ENCODE measurements at places on chromosomes 13 and 19.

DNA sequence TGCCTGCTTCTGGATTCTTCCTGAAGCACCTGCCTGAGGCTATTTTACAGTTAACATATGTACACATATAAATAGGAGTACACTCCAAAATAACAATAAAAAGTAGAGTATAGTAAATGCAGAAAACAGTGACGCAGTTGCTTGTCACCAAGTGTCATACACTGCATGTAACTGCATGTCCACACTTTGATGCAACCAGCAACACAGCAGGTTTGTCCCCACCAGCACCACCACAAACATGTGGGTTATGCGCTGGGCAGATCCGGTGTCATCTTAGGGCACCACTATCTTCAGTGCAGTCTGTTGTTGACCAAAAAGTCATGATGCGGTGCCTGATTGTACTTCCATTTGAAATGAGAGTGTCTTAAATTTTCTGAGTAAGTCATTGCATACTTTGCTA, 51.3 kb downstream of the COL4A2 start:
- no peak overlapping the region for H3K4me3 ChIP-seq
- no peaks in the 10 kb centered on the region for H3K4me1 ChIP-seq
- no peaks in the 10 kb centered on the region for H3K36me3 ChIP-seq
- no peak overlapping the region for H3K27ac ChIP-seq
- no peak for DNase-seq

GRCh38 chr13:76738616-76739015, 147.6 kb downstream of the KCTD12 start:
- no peaks in the 10 kb centered on the region for H3K36me3 ChIP-seq
- no peaks in the 10 kb centered on the region for H3K4me1 ChIP-seq
- DNase-seq = no peak
- H3K27ac ChIP-seq = no peak overlapping the region
- H3K4me3 ChIP-seq = no peak overlapping the region
- H3K27me3 ChIP-seq = no peaks in the 10 kb centered on the region

- DNase-seq = no peak
- no peak overlapping the region for H3K27ac ChIP-seq
- no peaks in the 10 kb centered on the region for H3K36me3 ChIP-seq
- H3K4me3 ChIP-seq = no peak overlapping the region
These were observed 41.5 kb upstream of the MEDAG start for GRCh38 chr13:30864433-30865122.

DNA sequence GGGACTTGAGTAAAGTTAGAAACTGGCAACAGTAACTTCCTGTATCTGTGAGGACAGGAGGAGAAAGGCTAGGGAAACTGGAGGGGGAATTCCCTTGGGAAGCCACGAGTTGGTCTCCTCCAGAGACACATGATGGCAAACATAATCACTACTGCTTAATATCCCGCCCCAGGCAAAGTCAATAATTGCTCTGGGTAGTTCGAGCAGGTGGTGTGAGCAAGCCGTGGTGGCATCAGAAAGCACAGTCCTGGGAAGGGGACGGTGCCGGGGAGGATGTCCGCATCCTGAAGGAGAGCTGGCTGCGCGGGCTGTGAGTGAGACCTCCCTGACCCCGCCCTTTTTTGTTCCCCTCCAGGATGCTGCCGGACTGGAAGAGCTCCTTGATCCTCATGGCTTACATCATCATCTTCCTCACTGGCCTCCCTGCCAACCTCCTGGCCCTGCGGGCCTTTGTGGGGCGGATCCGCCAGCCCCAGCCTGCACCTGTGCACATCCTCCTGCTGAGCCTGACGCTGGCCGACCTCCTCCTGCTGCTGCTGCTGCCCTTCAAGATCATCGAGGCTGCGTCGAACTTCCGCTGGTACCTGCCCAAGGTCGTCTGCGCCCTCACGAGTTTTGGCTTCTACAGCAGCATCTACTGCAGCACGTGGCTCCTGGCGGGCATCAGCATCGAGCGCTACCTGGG, 1.4 kb downstream of the FFAR2 start:
- H3K27me3 ChIP-seq = peaks cover 2% of the 10 kb centered on the region
- no peak overlapping the region for H3K4me3 ChIP-seq
- no peak overlapping the region for H3K27ac ChIP-seq
- H3K36me3 ChIP-seq = no peaks in the 10 kb centered on the region

DNA sequence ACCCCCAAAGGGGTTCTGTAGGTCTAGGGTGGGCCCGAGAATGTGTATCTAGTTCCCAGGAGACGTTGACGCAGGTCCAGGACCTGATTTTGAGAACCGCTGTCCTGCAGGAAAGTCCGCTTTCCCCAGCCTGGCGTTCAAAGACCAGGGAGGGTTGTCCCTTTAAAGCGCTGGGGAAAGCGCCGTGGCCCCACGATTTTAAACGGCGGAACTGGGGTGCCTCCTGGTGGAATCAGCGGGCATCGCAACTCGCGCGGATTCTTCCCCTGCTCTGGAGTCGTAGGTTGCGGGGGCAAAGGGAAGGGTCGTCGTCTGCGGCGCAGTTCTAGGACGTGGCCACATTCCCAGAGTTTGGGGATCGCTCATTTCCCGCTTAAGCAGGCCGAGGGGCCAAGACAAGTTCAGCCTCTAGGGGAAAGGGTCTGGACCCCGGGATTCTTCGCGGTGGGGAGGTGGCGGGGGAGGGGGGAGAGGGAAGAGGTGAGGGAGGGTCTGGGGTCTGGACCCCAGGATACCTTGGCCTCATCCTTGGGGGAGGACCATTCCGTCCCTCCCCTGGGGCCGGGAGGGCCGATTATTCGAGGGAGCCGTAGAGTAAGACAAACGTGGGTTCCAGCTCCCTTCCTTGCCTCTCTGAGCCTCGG, 7.7 kb downstream of the PNMA8B start:
- H3K4me3 ChIP-seq = no peak overlapping the region
- no peaks in the 10 kb centered on the region for H3K36me3 ChIP-seq
- H3K4me1 ChIP-seq = peaks cover 24% of the 10 kb centered on the region
- H3K27ac ChIP-seq = no peak overlapping the region

- H3K4me3 ChIP-seq = no peak overlapping the region
- no peaks in the 10 kb centered on the region for H3K27me3 ChIP-seq
- no peaks in the 10 kb centered on the region for H3K36me3 ChIP-seq
- no peak overlapping the region for H3K27ac ChIP-seq
These were observed 63.9 kb downstream of the POSTN start for GRCh38 chr13:37534676-37535075.

DNA sequence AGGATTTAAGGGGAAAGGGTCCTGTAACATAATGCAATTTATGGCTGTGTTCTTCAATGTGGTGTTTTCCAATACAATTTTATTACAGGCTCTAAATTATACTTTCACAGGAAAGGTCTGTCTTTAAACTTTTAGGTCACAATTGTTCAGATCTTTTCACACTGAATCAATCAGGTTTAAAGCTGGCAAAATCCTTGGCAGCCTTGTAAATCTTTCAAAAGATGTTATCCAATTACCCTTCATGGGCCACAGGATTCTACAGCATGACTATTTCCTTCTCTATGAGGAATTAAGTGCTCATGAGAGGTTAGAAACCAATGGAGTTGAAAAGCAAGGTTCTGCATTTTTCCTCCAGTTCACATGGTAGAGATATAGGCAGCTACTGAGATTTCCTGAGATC, 211.5 kb upstream of the MIR17HG start:
- H3K27me3 ChIP-seq = no peaks in the 10 kb centered on the region
- DNase-seq = no peak
- no peak overlapping the region for H3K4me3 ChIP-seq
- H3K36me3 ChIP-seq = no peaks in the 10 kb centered on the region
- H3K4me1 ChIP-seq = no peaks in the 10 kb centered on the region
- no peak overlapping the region for H3K27ac ChIP-seq

DNA sequence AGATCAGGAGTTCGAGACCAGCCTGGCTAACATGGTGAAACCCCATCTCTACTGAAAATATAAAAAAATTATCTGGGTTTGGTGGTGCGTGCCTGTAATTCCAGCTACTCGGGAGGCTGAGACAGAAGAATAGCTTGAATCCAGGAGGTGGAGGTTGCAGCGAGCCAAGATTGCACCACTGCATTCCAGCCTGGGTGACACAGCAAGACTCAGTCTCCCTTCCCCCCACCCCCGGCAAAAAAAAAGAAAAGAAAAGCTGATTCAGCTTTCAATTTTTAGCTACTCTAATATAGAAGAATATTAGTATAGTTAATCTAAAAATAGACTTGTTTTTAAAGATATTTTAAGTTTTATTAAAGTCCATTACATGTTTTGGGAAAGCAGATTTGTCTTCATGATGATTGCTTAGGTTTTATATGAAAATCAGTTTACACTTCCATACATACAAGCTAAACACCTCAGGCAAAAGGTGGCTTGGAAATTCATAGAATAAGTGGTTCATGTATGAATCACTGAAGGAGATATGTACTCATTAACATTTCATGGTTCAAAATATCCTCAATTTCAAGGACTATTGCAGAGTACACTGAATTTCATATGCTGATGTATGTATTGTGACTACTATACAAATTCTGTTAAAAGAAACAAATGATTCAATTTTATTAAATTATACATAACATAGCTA, 165.2 kb downstream of the TDRD3 start:
- no peaks in the 10 kb centered on the region for H3K27me3 ChIP-seq
- H3K4me1 ChIP-seq = no peaks in the 10 kb centered on the region
- no peak overlapping the region for H3K27ac ChIP-seq
- peaks cover 10% of the 10 kb centered on the region for H3K36me3 ChIP-seq
- no peak overlapping the region for H3K4me3 ChIP-seq

DNA sequence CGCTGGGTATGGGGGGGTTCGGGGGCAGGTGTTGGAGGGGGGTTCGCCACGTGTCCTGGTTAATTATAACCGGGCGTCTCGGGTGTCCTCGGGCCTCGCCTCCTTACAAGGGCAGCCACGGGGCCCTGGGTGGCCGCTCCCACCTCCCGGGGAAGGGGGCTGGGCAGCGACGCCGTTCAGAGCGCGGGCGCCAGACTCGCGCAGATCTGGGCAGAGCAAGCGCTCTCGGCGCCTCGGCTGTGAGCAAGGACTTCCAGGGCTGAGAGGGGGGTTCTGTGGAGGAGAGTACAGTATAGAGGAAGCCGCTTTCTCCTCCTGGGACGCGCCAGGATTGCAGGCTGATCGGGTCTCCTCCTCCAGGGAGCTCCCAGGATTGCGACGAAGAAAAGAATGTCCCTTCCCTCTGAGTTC, 1.0 kb upstream of the CKM start:
- H3K36me3 ChIP-seq = no peaks in the 10 kb centered on the region
- H3K4me1 ChIP-seq = peaks cover 2% of the 10 kb centered on the region
- no peak overlapping the region for H3K27ac ChIP-seq
- no peak for DNase-seq

GRCh38 chr19:17205237-17206140, 9.7 kb upstream of the USE1 start:
- H3K4me1 ChIP-seq = peaks cover 15% of the 10 kb centered on the region
- peaks cover 71% of the 10 kb centered on the region for H3K36me3 ChIP-seq
- no peak overlapping the region for H3K4me3 ChIP-seq
- H3K27ac ChIP-seq = no peak overlapping the region

DNA sequence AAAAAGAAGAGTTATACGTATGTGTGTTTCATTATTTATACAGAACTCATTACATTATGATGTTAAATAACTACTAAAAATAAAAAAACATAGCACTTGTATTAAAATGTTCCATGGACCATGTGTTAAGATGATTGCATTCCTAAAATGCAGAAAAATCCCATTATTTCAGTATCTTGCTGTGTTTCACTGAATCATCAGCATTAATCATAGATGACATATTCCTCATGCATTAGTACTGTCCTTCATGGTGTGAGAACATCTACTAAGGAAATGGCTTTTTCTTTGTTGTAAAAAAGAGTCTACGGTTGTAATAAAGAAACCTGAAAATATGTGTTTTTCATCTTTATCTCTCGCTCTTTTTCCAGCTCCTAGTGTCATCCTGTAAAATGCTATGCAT, 416.5 kb downstream of the FGF14 start:
- no peaks in the 10 kb centered on the region for H3K27me3 ChIP-seq
- H3K4me1 ChIP-seq = no peaks in the 10 kb centered on the region
- no peak overlapping the region for H3K4me3 ChIP-seq
- H3K36me3 ChIP-seq = no peaks in the 10 kb centered on the region
- DNase-seq = no peak
- H3K27ac ChIP-seq = no peak overlapping the region

DNA sequence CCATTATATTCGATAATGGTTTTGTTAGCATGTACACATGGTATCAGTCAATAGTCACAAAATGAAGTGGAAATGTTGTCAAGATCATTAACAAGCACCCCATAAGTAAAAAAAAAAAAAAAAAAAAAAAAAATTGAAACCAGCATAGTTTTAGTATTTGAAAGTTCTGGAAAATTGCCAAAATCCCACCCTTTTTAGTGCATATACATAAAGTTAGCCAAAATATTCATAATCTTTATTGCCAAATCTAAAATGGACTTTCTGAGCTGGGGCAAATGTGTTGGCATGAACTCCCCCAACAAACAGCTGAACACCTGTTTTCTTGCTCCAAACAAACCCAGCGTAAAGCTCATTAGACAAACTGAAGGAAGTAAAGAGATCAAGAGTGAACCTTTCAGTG, 73.9 kb downstream of the MZT1 start:
- H3K27me3 ChIP-seq = peaks cover 12% of the 10 kb centered on the region
- H3K27ac ChIP-seq = no peak overlapping the region
- no peak overlapping the region for H3K4me3 ChIP-seq
- DNase-seq = no peak
- H3K36me3 ChIP-seq = no peaks in the 10 kb centered on the region

DNA sequence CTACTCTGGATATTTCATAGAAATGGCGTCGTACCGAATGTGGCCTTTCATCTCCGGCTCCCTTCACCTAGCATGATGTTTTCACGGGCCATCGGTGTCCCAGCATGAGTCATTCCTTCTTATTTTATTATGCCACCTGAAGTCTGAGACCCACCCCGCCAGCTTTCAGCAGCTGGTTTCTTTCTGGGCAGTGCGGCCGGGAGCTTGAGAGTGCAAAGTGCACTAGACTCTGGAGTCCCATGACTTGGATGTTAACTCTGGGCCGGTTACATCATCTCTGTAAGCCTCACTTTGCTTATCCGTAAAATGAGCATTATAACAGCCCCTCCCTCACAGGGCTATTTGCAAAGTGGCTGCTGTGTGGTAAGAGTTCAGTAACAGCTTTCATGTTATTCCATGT, 5.8 kb upstream of the KMT5C start:
- no peak for DNase-seq
- no peaks in the 10 kb centered on the region for H3K36me3 ChIP-seq
- peaks cover 8% of the 10 kb centered on the region for H3K4me1 ChIP-seq

- no peak overlapping the region for H3K27ac ChIP-seq
- DNase-seq = no peak
- H3K36me3 ChIP-seq = no peaks in the 10 kb centered on the region
- H3K27me3 ChIP-seq = no peaks in the 10 kb centered on the region
These were observed 165.4 kb downstream of the SUCLA2 start for GRCh38 chr13:47835470-47836228.

DNA sequence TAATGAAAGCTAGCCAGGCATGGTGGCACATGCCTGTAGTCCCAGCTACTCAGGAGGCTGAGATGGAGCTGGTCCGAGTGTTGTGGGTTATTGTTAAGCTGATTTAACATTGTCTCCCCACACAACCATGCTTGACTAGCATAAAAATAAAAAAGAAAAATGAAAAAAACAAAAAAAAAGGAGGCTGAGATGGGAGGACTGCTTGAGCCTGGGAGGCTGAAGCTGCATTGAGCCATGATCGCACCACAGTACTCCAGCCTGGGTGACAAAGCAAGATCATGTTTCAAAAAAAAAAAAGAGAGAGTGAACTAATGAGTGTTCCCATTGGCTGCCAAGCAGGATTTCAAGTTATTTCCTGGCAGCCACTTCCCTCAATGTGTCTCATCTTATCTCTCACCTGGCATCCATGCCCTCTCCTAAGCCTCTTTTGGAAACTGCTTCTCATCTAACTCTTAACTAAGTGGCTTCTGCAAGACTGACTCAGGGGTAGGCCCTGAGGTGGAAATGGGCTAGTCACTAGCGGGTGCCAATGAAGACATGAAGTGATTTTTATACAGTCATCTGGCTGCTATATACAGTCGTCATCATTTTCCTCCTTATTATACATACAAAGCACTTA, 4.9 kb downstream of the THAP8 start:
- H3K36me3 ChIP-seq = peaks cover 1% of the 10 kb centered on the region
- no peak overlapping the region for H3K27ac ChIP-seq
- H3K4me3 ChIP-seq = no peak overlapping the region
- DNase-seq = no peak
- no peaks in the 10 kb centered on the region for H3K27me3 ChIP-seq
